Activated T-cell treated with anti-CD3 and anti-CD28 coated beads, Interleukin-2, amount 50 U/mL, for 72 hours (primary cell): ENCODE measurements at places on chromosomes 3 and 15.

DNA sequence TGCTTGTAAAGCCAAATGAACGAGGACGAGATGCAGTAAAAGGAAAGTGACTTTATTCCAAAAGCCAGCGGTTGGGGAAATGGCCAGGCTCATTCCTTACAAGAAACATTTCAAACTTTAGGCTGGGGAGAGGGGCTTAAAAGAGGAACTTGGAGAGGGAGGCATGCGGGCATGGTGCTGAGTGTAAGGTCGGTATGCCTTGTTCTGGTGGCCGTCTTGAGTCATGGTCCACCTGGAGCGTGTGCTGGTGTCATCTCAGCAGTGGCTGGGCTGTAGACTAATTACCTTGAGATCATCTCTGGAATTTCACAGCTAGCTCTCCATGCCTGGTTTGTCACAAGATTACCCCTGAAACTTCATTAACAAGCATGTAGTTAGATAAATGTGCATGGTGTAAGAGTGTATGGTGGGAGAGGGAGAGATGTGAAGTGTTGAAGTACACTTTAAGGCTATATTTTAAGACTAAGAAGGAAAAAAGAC is 156.4 kb upstream of the PFN2 start:
- DNase-seq, result no peak
- no peaks in the 10 kb centered on the region for H3K36me3 ChIP-seq
- no peaks in the 10 kb centered on the region for H3K4me1 ChIP-seq
- no peak overlapping the region for H3K27ac ChIP-seq
- H3K27me3 ChIP-seq, result peaks cover 23% of the 10 kb centered on the region
- H3K4me3 ChIP-seq, result no peak overlapping the region

DNA sequence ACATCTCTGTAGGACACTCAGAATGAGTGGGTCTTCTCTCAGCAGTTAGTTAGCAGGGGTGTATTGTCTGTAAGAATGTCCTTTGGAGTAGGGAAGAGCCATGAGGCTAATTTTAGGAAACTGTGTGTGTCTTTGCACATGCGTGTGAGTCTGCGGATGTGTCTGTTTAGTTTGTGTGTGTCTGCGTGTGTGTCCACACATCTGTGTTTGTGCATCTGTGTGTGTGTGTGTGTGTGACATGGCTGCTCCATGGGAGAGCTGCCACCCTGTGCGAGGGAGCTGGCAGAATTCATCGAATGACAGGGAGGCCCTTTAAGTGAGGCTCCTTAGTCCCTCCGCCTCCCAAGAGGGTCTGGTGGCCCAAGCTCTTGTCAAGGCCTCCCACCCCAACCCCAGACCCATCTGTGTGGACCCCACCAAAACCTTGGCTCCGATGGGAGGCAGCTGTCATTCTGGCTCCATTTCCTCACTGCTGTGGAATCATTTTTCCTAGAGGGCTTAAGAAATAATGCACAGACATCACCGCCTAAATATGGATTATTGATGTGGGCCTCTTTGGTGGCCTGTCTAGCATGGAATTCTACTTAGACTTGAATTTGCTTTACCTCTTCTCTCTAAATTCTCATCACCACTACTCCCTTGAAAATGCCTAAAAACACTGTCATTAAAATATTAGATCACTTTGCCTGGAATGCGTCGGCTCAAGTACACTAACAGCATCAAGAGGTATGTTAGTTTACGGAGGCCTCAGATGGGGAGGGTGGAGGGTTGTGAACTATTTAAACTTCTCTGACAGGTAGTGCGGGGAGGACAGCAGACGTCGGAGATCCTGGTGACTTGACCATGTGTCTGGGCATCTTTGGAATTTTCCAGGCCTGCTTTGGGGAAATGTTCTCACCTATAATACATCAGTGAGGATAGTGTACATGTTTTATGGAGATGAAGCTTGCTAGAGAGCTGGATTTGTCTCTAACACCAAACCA is 9.4 kb downstream of the ESYT3 start:
- H3K27me3 ChIP-seq, result no peaks in the 10 kb centered on the region
- no peak overlapping the region for H3K4me3 ChIP-seq
- H3K36me3 ChIP-seq, result no peaks in the 10 kb centered on the region
- H3K27ac ChIP-seq, result no peak overlapping the region

GRCh38 chr3:65671004-65671403 is 367.7 kb downstream of the MAGI1 start:
- no peak overlapping the region for H3K27ac ChIP-seq
- no peak overlapping the region for H3K4me3 ChIP-seq
- H3K27me3 ChIP-seq, result peaks cover 4% of the 10 kb centered on the region
- DNase-seq, result no peak

DNA sequence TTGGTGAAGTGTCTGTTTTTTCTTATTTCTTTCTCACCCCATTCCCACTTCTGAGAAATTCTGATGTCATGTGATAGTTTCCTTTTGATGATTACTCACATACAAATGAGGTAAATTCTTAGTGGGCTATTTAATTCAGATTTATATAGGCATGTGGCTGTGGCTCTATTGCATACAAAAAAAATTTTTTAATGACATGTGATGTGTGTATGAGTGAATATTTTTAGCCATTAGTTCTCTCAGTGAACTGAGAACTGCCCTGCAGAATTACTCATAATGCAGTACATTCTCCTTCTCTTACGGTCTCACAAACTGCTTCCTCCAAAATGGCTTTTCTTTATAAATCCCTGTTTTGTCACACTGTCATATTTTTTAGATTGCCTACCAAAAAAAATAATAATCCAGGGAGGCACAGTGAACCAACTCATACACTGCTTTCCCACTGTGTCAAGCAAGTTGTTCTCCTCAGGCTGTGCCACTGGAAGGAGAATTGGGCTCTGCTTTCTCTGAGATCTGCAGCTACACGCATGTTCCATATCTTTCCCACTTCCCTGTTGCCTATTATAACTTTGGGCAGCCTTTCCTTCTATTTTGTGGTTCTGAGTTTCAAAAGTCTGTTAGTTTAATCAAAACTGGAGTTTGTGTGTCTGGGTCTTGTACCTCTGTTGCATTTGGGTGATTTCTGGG is 415.7 kb upstream of the THBS1 start:
- H3K36me3 ChIP-seq, result no peaks in the 10 kb centered on the region
- peaks cover 35% of the 10 kb centered on the region for H3K27me3 ChIP-seq
- no peak overlapping the region for H3K4me3 ChIP-seq
- no peak for DNase-seq
- H3K4me1 ChIP-seq, result peaks cover 5% of the 10 kb centered on the region

GRCh38 chr3:173066044-173067004 is 74.7 kb downstream of the SPATA16 start:
- H3K4me1 ChIP-seq, result no peaks in the 10 kb centered on the region
- H3K27ac ChIP-seq, result no peak overlapping the region
- DNase-seq, result no peak
- H3K27me3 ChIP-seq, result no peaks in the 10 kb centered on the region
- no peak overlapping the region for H3K4me3 ChIP-seq
- H3K36me3 ChIP-seq, result peaks cover 1% of the 10 kb centered on the region

- no peaks in the 10 kb centered on the region for H3K4me1 ChIP-seq
- no peak for DNase-seq
- H3K4me3 ChIP-seq, result no peak overlapping the region
- no peaks in the 10 kb centered on the region for H3K36me3 ChIP-seq
These were observed 37.0 kb upstream of the TNFAIP8L3 start for GRCh38 chr15:51131596-51132290.

- H3K27ac ChIP-seq, result no peak overlapping the region
- H3K27me3 ChIP-seq, result no peaks in the 10 kb centered on the region
- DNase-seq, result no peak
- no peak overlapping the region for H3K4me3 ChIP-seq
These were observed 65.6 kb downstream of the GLCE start for GRCh38 chr15:69226023-69226355.

- H3K4me3 ChIP-seq, result no peak overlapping the region
- DNase-seq, result no peak
- H3K36me3 ChIP-seq, result no peaks in the 10 kb centered on the region
- no peaks in the 10 kb centered on the region for H3K4me1 ChIP-seq
- H3K27me3 ChIP-seq, result peaks cover 11% of the 10 kb centered on the region
These were observed 169.0 kb upstream of the IL12A start for GRCh38 chr3:159819676-159820075.

GRCh38 chr15:52139599-52140462 is 27.3 kb upstream of the BCL2L10 start:
- no peaks in the 10 kb centered on the region for H3K36me3 ChIP-seq
- DNase-seq, result peak; percentile 75
- no peak overlapping the region for H3K4me3 ChIP-seq
- peaks cover 30% of the 10 kb centered on the region for H3K4me1 ChIP-seq

DNA sequence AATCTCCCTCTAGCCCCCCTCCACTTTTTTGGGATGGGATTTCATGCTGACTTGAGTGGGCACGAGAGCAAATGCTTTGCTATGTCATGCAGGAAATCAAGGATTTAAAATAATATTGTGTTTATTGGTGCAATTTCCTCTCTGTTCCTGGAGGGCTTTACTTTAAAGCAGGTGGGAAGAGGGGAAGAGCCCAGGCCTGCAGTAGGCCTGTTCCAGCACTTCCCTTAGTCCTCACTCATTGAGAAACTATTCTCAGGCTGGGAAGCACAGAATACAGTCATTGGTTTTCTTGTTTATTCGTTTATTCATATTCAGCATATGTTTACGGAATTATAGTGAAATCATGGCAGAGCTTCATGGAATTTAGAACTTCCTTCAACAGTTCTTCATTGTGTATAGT is 41.7 kb upstream of the SPSB4 start:
- H3K4me1 ChIP-seq, result peaks cover 10% of the 10 kb centered on the region
- H3K4me3 ChIP-seq, result no peak overlapping the region
- H3K27ac ChIP-seq, result no peak overlapping the region
- H3K27me3 ChIP-seq, result peaks cover 12% of the 10 kb centered on the region

DNA sequence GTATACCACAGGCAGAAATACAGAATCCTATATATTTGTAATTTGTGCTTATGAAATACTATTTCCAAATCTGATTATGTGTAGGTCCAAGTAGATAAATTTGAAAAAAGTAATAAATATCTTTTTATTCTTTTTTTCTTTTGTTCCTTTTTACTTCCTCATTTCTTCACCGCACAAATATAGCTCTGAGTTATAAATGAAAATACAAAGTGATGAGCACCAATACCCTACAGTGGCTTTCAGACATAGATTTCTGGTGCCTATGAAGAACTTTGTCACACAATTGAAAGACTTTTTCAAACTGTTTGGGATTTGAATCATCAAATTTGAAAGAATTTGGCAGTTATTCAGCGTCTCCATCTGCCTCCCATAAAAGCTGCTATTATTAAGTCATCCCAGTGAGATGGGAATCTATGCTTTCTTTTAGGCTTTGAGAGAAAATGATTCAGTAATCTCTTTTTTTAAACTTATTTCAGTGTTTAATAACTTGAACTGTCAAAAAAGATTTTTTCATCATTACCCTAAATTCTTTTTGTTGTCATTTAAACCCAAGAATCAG is 363.6 kb upstream of the GOLIM4 start:
- H3K27ac ChIP-seq, result no peak overlapping the region
- no peaks in the 10 kb centered on the region for H3K4me1 ChIP-seq
- no peak for DNase-seq
- no peaks in the 10 kb centered on the region for H3K27me3 ChIP-seq
- H3K4me3 ChIP-seq, result no peak overlapping the region

GRCh38 chr3:27392950-27393679 is 23.9 kb upstream of the NEK10 start:
- H3K4me3 ChIP-seq, result peak overlapping the region; percentile 44
- peak overlapping the region; percentile 70 for H3K27ac ChIP-seq
- no peak for DNase-seq
- H3K27me3 ChIP-seq, result no peaks in the 10 kb centered on the region

GRCh38 chr15:84821501-84822021 is 4.4 kb downstream of the ALPK3 start:
- H3K27me3 ChIP-seq, result no peaks in the 10 kb centered on the region
- peaks cover 6% of the 10 kb centered on the region for H3K4me1 ChIP-seq
- H3K4me3 ChIP-seq, result no peak overlapping the region
- H3K36me3 ChIP-seq, result no peaks in the 10 kb centered on the region
- H3K27ac ChIP-seq, result no peak overlapping the region

DNA sequence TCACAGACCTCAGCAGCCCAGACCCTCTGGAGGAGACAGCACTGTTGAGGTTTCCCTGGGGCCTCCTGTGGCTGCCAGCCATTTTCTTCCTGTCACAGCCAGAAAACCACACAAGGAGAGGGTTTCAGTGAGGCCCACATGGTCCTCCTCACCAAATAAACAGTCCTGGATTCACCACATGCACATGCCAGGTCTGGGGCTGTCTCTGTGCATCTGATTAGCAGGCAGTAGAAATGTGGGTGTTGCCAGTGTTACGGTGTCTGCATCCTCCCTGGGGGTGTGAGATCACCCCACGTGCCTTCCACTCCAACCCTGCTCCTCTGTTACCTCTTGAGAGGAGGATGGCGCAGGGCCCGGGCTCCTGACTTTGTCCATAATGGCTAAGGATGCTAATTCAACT is 140.4 kb downstream of the CHDH start:
- no peaks in the 10 kb centered on the region for H3K36me3 ChIP-seq
- no peak overlapping the region for H3K4me3 ChIP-seq
- no peak for DNase-seq
- H3K27me3 ChIP-seq, result no peaks in the 10 kb centered on the region
- no peak overlapping the region for H3K27ac ChIP-seq

- H3K27me3 ChIP-seq, result no peaks in the 10 kb centered on the region
- H3K27ac ChIP-seq, result peak overlapping the region; percentile 69
- DNase-seq, result no peak
- peaks cover 33% of the 10 kb centered on the region for H3K36me3 ChIP-seq
- H3K4me3 ChIP-seq, result no peak overlapping the region
- H3K4me1 ChIP-seq, result peaks cover 39% of the 10 kb centered on the region
These were observed 59.6 kb downstream of the CCDC66 start for GRCh38 chr3:56616478-56617006.

DNA sequence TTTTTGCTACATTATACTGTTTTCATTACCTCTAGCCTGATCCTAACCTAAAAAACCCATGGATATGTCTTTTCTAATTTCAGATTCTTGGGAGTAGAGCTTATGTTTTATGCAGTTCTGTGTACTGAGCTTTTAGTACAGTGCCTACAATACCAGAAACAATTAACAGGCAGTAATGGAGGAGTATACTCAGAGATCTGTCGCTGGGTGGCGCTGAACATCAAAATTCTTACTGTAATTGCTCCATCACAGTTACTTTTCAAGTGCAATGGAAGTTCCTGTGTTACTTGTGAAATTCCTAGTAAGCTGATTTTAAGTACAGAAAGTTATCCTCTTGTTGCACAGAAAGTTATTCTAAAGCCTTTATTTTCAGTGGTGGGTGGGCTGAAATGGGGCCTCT is 66.9 kb downstream of the RNF13 start:
- peak; percentile 7 for DNase-seq
- H3K27ac ChIP-seq, result no peak overlapping the region
- H3K36me3 ChIP-seq, result peaks cover 13% of the 10 kb centered on the region
- H3K4me1 ChIP-seq, result peaks cover 4% of the 10 kb centered on the region

- DNase-seq, result no peak
- no peak overlapping the region for H3K27ac ChIP-seq
- no peaks in the 10 kb centered on the region for H3K36me3 ChIP-seq
- no peak overlapping the region for H3K4me3 ChIP-seq
- H3K27me3 ChIP-seq, result no peaks in the 10 kb centered on the region
These were observed 29.9 kb upstream of the GHSR start for GRCh38 chr3:172478116-172478515.
